ENCODE measurements at places on chromosomes 13 and 19.

GRCh38 chr13:97387485-97387839, 46.5 kb upstream of the RAP2A start:
- no peak for DNase-seq

- DNase-seq = no peak
Observed at GRCh38 chr19:42326969-42327368, 1.5 kb downstream of the MEGF8 start.

GRCh38 chr13:65915195-65915594, 1314.9 kb downstream of the PCDH9 start:
- no peak for DNase-seq

- DNase-seq = no peak
Observed at GRCh38 chr19:51330366-51330765, 11.6 kb downstream of the VSIG10L start.

DNA sequence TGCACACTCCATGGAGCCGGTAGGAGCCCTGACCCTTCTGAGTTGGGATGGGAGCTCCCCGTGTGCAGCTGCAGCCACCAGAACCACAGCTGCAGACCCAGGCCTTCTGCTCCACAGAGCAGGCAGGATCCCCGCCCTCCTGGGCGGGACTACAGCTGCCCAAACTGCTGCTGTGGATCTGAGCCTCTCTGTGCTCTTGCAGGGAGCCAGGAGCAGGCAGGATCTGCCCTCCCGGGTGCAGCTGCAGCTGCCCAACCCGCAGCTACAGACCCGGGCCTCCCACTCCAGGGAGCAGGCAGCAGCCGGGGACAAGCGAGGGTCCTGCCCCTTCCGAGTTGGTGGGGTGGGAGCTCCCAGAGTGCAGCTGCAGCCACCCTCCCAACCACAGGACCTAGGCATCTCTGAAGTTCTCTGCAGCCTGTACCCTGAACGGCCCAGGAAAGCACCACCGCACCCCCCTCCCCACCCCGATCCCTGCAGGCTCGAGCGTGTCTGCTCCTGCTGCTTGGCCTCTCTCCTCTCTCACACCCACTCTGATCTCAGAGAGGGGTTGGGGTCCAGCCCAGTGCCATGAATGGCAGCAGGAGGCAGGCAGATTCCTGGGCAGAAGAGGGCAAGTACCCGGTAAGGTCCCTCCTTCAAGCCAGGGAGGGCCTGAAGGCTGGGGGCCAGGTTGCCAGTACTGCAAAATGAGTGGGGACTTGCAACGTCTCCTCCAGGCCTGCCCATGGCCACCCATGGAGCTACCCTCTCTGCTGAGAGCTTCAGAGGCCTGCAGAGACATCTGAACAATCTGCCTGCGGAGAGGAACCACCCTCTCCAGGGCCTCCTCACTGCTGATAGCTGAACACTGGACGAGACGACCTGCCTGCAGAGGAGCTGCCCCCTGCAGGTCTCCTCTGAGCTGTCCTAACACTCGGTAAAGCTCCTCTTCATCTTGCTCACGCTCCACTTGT, 16.4 kb upstream of the EMP3 start:
- no peak for DNase-seq

DNA sequence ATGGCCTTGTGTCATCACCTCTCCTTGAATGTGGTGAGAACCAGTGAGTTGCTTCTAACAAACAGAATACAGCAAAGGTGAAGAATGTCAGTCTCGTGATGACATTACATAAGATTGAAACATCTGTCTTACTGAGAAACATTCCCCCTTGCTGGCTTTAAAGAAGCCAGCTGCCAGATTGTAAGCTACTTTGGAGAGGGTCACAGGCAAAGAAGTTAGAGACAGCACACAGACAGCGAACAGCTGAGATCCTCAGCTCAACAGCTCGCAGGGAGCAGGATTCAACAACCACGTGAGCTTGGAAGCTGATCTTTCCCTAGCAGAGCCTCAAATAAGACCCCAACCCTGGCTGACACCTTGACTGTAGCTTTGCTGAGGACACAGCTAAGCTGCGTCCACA, 367.9 kb downstream of the LIG4 start:
- no peak for DNase-seq

DNA sequence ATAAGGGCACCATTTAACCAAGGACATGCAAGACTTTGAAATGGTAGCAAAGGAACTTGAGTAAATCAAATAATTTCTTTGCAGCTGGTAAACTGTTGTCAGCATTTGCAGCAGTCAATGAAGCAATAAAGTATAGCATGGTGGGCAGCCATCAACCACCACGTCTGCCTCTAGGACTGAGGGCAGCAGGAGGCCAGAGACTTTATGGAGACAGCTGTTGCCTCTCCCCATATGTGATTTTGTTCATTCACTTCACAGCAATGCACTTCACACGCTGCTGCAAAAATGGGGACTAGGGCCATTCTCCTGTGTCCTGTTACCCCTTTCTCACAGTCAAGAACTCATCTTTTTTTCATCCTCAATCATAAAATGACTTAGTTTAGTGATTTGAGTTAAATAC, 51.3 kb upstream of the PCDH9 start:
- no peak for DNase-seq

DNA sequence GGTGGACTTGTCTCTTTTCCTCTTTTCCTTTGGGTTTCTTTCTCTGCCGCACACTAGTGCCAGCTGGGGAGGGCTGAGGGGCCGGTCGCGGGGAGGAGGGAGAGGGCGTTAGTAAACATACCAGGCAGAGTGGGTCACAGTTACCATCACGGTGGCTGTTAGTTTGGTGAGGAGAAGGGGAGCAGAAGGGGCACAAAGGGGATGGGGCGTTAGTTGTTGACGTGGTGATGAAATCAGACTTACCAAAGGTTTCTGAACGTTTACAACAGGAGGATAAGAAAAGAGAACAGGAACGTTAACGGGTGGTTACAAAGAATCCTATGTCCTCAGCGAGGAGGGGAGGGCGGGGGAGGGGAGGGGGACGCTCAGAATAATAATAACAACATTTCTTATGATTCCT, 77.9 kb downstream of the PTPRS start:
- DNase-seq = no peak
